ENCODE measurements at places on chromosomes 7 and 10.

GRCh38 chr7:43700059-43700501 lies 29.2 kb downstream of the COA1 start:
- no peak for DNase-seq

DNA sequence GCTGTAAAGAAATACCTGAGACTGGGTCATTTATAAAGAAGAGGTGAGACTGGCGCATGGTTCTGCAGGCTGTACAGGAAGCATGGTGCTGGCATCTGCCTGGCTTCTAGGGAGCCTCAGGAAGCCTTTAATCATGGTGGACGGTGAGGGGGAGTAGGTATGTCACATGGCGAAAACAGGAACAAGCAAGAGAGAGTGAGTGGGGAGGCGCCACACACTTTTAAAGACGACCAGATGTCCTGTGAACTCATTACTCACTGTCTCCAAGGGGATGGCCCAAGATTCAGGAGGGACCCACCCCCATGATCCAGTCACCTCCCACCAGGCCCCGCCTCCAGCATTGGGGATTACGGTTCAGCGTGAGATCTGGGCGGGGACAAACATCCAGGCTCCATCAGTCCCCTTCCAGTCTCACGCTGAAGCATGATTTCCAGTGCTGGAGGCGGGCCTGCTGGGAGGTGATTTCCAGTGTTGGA lies 3.2 kb downstream of the ZNF316 start:
- DNase-seq: no peak

DNA sequence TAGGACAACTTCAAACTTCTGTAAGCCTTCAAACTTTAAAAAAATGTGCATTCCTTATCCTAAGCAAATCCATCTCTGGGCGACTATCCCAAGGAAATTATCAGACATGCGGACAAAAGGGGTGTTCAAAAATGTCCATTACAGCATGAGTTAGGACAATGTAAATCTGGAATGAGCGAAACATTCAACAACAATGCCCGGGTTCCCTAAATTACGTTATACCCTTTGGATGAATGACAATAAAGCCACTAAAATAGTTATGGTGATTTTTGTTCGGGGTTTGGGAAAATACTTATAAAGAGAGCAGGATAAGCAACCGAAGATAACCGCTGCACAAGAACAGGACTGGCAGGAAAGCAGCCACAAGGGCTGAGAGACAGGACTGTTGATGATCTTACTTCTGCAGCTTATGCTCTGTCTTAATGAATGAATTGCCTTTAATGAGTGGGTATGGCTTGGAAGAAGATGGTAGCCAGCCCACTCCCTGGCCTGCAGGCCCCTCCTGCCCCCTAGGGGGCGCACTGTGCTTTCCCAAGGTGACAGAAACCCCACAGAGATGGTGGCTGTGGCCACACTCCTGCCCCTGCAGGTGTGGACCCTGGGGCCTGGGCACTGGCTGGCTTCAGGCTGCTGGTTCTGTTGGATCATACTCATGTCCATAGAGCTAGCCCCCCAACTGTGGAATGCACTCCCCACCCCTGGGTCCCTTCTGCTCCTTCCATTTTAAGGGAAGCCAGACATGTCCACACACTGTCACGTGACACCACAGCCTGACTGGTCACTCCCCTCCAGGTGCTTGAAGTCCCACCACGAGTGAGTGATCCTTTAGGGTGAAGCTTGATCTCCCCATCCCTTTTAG lies 45.0 kb downstream of the ZCCHC24 start:
- DNase-seq: no peak

- DNase-seq: no peak
Observed at GRCh38 chr7:155430606-155431005, 27.3 kb upstream of the EN2 start.

DNA sequence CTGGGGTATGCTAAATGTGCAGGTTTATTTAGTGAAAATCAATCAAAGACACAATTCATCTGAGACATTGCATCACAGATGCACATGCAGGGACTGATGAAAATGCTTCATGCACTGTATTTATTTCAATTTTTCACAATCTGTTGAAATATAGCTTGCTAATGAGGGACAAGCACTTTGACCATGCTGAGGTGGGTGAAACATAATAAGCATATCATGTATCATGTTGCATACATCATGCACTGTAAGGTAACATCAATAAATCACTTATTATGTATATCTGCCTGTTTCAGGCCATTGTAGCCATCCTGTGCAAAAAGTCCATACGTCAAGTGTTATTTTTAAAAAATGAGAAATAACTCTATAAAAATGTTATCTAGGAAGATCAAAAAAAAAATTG lies 426.9 kb upstream of the PCDH15 start:
- DNase-seq: no peak

DNA sequence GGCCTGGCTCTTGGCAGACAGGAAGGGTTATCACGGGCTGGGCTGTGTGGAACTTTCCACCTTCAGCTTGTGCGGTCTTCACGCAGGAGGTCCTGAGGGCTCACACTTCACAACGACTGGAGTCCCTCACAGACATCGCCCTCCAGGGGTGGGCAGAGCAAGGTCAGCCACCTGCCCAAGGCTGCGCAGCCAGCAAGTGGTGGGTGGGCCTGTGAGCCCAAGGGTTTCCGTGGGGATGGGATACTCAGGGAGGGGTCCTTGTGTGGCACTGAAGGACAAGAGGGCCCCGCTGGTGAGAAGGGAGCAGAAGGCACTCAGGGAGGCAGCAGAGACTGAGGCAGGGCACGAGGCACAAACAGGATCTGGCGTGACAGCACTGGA lies 22.0 kb downstream of the PDIA4 start:
- no peak for DNase-seq

DNA sequence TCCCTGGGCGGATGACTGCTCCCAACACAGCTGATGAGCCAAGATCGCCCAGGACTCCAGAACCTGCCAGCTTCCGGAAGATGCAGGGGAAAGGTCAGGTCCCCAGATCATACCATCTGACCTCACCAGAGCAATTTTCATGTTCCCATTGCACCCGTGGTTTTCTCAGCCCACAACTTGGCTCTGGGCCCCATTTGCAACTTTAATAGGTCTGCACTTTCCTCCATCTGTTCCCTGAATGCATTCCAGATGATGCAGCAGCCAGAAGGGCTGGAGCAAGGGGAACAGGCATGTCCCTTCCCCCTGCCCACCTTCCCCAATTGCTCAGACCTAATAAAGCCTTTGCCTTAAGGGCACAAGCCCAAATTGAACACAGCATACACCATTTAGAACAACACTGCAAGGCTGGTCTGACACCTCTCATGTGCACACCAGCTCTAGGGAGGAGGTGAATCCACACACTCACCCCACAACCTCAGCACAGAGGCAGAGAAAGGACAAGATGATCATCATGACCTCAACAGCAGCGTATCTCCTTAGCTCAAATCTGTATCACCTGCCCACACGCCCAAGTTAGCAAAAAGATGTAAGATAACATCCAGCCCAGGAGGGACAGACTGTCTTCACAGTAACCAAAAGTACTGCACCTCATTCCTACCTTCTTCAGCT lies 87.5 kb downstream of the PLXNA4 start:
- DNase-seq: no peak

All from right renal cortex interstitium (tissue), 3 donors.